ENCODE measurements at places on chromosomes 4 and X.

DNA sequence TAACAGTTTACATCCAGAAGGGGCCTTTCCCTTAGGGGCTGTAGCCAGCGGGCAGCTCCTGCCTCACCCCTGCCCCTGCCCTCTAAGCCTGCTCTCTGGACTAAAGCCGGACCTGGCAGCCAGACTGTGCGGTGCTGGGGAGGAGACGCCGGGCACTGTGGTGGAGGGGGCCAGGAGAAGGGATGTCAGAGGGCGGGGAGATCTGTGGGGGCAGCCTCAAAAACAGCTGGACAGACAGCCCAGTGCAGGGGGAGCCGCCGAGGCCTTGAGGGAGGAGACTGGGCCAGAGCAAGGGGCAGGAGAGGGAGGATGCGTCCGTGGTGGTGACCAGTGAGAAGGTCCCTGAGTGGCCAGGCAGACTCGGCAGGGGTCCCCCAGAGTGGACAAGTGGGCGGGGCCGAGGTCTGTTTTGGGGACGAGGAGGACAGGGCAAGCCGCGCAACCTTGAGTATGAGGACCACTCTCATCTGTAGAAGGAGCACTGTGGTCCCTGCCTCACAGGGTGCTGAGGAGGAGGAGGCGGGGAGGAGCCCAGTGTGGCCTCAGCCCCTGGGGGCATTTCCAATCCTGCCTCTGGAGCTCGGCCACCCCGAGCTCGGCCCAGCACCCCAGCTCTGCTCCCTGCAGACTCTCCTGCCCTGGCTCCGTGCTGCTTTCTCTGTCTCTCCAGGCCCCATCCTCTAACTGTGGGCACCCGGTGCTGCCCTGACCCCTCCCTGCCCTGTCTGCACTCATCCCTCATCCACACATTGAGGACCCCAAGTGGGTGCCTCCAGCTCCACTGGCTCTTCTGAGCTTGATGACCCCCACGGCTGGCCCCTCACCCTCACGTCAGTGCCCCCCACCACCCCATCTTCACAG lies 59.2 kb upstream of the NKX1-1 start:
- DNase-seq, result no peak

DNA sequence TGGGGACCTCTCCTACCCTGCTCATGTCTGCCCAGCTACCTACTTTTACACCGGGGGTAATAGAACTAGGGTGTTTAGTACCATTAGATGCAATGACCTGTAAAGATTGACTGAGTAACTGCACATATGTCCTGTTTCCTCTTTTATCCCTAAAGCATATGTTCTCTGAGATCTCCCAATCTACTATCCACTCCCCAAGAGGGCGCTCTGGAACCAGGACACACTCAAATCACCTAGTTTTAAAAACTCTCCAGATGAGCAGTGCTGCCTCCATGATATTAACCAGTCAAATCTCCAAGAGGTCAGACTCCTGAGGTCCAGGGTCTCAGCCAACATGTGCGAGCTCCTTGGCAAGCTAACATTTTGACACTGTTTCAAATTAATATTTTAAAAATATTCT lies 87.0 kb upstream of the TSPAN5 start:
- DNase-seq, result no peak

GRCh38 chr4:173990126-173990868 lies 293.2 kb downstream of the FBXO8 start:
- no peak for DNase-seq

- no peak for DNase-seq
Observed at GRCh38 chrX:118493653-118494297, 1.8 kb upstream of the DOCK11 start.

DNA sequence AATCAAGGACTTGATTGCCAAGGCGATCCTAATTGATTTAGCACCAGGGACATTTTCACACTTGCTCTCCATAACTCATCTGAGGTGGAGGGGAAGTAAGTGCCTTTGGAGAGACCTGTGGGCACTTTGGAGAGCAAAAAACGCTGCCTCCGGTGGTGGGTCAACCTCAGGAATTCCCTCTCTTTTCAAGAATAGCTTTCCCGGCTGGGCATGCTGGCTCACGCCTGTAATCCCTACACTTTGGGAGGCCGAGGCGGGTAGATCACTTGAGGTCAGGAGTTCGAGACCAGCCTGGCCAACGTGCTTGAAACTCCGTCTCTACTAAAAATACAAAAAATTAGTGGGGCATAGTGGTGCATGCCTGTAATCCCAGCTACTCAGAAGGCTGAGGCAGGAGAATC lies 49.2 kb downstream of the PRPS1 start:
- DNase-seq, result no peak
